ENCODE measurements at places on chromosomes 3 and 15.

GRCh38 chr3:195241592-195242355, 29.2 kb downstream of the XXYLT1 start:
- DNase-seq = no peak

GRCh38 chr3:72721683-72722381, 126.4 kb downstream of the SHQ1 start:
- no peak for DNase-seq

DNA sequence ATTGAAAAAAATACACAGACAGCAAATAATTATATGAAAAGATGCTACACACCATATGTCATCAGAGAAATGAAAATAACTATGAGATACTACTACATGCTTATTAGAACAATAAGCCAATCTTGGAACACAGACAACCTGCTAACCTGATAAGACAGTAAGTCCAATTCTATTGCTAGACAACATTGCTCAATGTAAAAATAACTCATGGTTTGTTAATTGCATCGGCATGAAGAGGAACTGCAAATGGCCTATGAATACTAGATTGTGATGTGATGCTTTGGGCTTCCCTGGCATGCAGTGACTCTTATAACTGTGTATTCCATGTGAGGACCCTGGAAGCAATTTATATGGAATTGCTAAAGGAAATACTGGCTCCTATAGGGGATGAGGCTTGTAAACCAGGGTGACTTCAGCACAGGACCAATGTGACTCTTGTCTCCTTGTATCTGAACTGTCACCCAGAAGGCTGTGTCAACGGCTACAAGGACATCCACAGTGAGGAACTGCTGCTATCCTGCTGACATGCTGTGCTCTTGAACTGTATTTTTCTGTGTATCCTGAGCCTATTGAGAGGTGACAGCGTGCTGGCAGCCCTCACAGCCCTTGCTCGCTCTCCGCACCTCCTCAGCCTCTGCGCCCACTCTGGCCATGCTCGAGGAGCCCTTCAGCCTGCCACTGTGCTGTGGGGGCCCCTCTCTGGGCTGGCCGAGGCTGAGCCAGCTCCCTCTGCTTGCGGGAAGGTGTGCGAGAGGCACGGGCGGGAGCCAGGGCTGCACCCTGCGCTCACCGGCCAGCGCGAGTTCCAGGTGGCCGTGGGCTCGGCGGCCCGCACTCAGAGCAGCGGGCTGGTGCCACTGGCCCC, 385.7 kb downstream of the CNTN4 start:
- no peak for DNase-seq

- no peak for DNase-seq
Observed at GRCh38 chr15:67551207-67551743, 8.8 kb downstream of the MAP2K5 start.

DNA sequence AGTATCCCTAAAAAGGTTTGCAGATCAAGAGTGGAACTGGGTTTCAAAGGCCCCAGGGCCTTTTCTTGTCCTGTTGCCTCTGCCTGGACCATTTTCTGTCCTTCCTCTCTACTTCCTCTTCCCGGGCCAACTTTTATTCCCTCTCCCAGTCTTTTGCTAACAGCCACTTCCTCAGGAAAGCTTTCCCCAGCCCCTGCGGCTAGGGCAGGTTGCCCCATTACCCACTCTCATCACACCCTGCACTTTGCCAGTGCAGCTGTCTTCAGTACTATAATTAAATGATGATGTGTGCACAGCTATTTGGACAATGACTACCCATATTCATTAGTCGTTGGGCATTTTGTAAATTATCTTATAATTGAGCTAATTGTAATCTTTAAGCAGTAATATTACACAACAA, 150.5 kb upstream of the THBS1 start:
- DNase-seq = no peak

DNA sequence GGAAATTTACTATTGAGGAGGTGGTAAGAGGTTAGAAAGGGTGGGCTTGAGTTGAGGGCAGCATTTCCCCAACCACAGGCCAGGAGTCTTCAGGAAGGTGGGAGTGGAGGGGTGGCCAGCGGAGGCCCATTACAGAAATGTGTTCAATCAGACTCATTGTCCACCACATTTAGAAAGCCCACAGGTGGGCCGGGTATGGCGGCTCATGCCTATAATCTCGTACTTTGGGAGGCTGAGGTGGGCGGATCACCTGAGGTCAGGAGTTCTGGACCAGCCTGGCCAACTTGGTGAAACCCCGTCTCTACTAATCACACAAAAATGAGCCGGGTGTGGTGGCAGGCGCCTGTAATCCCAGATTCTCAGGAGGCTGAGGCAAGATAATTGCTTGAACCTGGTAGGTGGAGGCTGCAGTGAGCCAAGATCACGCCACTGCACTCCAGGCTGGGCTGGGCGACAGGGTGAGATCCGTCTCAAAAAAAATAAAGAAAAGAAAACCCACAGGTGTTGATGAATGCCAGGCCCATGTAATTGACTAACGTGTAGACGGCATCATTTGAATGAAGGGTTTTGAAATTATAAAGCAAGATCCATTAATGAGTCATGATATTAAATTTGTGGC, 12.2 kb upstream of the SYNM start:
- DNase-seq = no peak

DNA sequence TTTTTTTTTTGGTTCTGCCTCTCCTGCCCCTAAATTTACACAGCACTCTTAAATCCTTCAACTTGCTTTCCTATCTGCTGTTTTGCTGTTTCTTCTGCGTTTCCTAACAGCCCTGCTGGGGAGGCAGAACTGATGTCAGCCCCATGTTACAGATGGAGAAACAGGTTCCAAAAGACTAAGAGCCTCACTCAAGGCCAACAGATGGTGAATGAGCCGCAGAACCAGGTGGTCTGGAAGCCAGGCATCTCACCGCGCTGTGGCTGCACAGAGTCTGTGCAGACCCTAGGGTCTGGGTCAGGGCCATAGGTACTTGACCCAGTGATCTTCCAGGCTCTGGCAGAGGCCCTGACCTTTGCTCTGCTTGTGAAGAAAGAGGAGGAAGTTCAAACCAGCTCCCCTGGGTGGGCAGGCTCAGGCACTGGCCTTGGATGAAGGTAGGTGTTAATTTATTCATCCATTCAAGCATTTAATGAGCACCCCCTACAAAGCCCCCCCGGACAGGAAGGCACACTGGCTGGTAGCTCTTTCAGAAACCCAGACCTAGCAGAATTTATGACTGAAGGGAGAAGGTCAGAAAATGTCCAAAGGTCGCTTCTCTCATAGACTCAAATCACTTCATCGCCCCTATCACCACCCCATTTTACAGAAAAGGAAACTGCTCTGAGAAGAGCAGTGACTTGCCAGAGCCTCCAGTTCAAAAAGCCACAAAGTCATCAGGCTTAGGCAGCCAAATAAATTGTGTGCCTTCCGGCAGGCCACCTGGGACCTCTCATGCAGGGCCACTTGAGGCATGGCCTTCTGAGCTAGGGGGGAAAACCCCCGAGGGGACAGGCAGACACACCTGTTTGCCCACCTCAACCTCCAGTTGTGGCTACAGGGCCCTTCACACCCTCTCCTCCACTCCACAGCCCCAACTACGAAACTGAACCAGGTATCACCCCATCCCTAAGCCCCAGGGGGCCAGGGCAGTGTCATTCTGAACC, 2.7 kb downstream of the CHDH start:
- DNase-seq = no peak

GRCh38 chr3:101989578-101990200, 140.4 kb downstream of the NFKBIZ start:
- DNase-seq = no peak

DNA sequence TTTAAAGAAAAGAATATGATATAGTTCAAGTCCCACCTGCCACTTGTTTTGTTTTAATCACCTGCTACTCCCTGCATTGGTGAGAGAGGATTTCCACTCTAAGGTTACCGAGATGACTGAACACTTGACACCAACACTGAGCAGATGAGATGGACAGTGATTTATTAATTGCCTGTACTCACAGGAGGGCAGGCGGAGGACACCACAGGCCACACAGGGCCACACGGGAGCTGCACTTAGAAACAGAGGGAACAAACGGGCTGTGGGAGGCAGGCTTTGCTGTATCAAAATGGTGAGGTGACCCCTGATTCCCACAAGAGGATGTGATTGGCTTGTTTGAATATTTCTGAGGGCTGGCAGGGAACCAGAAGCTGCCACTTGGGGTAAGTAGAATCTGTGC, 10.8 kb downstream of the MINAR1 start:
- DNase-seq = no peak

Measured in H9 (cell line).